Muscle of leg (tissue), 16 donors: ENCODE measurements at places on chromosomes 5 and 9. TPM values are rescaled to one million over a fixed set of nuclear protein-coding genes. Genes with fewer than 3 reads are reported as not detected.

- no peak for DNase-seq
- no peak overlapping the region for H3K4me3 ChIP-seq
- no peak overlapping the region for H3K27ac ChIP-seq
- H3K4me1 ChIP-seq: peaks cover 8% of the 10 kb centered on the region
- H3K27me3 ChIP-seq: no peaks in the 10 kb centered on the region
Observed at GRCh38 chr5:14167211-14167845, 24.2 kb downstream of the TRIO start.

GRCh38 chr9:112624711-112625707 is 92.9 kb downstream of the INIP start:
- no peak for DNase-seq
- no peak overlapping the region for H3K4me3 ChIP-seq
- H3K4me1 ChIP-seq: peaks cover 2% of the 10 kb centered on the region
- no peaks in the 10 kb centered on the region for H3K27me3 ChIP-seq
- no peaks in the 10 kb centered on the region for H3K36me3 ChIP-seq

Gene MTRR
- total RNA-seq: 20.3 TPM

GRCh38 chr5:61076626-61077025 is 85.6 kb downstream of the SMIM15 start:
- H3K36me3 ChIP-seq: no peaks in the 10 kb centered on the region
- DNase-seq: no peak
- no peaks in the 10 kb centered on the region for H3K27me3 ChIP-seq
- H3K4me3 ChIP-seq: no peak overlapping the region
- H3K4me1 ChIP-seq: no peaks in the 10 kb centered on the region
- H3K27ac ChIP-seq: no peak overlapping the region

Gene ENTPD8
- 0.18 TPM for total RNA-seq

Gene OR1J2
- not detected for total RNA-seq

DNA sequence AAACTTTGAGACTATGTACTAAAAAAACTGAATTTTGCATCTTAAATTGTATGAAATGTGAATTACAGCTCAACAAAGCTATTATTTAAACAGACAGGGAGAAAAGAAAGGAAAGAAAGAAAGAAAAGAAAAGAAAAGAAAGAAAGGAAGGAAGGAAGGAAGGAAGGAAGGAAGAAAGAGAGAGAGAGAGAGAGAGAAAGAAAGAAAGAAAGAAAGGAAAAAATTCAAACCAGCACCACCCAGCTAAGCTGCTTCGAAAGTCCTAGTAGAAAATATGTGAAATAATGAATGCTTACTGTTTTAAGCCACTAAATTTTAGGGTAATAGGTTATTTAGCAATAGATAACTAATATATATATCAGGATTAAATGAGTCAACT is 31.7 kb upstream of the CDK5RAP2 start:
- no peak overlapping the region for H3K4me3 ChIP-seq
- no peaks in the 10 kb centered on the region for H3K27me3 ChIP-seq
- H3K4me1 ChIP-seq: no peaks in the 10 kb centered on the region
- no peak for DNase-seq
- no peaks in the 10 kb centered on the region for H3K36me3 ChIP-seq

Gene CDH9
- total RNA-seq: 0.18 TPM
